IPS DF 19.7 (cell line): ENCODE measurements at places on chromosomes 16 and 17.

- DNase-seq, result no peak
Measured at GRCh38 chr17:17704931-17705330, 23.7 kb downstream of the RAI1 start.

DNA sequence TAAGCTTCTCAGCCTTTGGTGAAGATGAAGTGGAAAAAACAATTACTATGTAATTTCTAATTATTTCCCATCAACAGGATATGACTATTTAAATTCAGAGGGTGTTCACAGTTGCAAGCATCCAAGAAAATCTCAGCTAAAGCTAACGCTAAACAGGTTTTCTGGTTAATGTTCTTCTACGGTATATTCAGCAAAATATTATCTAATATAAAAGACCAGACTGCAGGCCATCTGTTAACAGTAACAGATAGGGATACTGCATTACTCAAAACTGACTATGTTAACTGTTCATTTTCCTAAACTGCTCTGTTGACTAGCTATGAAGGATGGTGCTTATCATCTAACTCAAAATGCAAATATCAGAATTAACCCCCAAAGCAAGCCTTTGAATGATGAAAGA lies 32.8 kb downstream of the GLG1 start:
- no peak for DNase-seq

DNA sequence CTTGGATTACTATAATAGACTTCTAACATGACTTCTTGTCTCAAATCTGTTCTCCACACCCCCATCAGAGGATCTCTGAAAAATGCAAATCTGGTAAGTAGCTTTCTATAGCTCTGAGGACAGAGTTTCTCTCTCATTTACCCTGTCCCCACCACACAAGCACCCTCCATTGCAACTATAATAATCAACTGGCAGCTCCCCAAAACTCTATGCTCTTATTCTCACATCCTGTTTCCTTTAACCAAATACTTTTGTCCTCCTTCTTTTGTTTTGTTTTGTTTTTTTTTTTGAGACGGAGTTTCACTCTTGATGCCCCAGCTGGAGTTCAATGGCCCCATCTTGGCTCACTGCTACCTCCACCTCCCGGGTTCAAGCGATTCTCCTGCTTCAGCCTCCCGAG lies 73.4 kb downstream of the HELZ start:
- no peak for DNase-seq

DNA sequence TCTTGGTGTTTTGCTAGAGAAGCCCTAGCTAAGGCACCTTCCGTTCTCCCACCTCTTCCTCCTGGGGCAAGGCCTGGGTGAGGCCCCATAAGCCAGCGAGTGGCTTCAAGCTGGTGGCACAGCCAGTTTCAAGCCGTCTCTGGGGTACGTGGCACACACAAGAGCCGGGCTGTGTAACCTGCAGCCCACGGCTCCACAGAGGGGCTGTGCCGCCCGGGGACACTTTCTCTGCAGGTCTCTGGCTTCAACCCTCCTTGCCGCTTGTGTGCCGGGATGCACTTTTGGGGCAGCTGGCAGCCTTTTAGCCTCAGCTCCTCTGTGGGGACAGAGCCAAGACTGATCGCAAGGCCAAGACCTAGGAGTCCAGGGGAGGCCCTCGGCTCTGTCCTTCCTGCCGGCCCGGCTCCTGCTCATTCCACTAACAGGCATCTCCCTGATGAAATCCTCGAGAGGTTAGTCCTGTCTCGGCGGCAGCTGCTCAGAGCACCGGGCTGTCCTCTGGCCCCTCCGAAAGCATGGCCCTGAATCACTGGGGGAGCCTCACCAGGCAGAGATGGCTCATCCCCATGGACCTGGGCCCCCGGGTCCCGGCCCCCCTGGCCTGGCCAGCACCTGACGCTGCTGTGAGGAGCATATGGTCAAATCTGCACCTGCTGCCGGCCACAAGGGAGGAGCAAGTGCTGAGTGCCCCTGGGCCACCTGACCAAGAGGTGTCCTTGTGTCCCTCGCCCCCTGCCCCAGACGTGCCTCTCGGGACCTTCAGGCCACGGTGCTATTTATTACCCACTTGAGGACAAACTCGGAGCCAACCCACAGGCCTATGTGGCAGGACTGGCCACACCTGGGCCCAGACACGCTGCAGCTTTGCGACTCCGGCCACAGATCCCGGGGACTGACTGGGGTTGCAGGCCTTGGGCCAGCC lies 98.5 kb downstream of the METRNL start:
- DNase-seq, result no peak

GRCh38 chr17:21162394-21162775 lies 35.6 kb downstream of the DHRS7B start:
- DNase-seq, result no peak

- no peak for DNase-seq
Measured at GRCh38 chr16:66266436-66267291, 99.8 kb upstream of the CDH5 start.

DNA sequence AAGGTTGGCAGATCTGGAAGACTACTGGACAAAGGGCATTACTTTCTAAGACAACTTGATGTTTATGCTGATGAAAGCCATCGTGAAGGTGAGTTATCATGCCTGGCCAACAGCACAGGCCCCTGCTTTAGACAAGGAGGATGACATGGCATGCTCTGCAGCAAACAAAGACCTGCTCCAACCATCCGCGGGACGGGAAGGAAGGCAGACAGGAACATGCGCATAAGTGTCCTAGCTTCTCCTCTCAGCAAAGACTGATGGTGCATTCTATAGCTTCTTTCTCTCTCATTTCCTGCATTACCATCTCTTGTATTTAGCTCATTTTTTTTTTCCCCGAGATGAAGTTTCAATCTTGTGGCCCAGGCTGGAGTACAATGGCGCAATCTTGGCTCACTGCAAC lies 5.4 kb downstream of the NPLOC4 start:
- no peak for DNase-seq

DNA sequence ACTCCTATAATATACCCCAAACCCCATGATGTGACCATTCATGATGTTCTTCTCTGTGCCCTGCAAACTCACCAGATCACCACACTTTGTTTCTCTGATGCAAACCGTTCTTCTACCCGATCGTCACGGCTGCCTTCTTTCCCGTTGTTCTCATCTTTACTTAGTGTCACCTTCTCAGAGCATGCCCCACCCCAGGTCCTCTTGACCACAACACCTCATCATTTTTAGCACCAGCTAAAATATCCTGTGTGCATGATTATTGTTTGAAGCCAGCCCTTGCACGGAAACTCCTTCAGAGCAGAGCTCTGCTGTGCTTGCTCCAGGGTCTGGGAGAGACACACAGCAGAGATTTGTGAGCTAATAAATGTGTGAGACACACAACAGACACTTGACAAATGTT lies 38.9 kb upstream of the CREBBP start:
- no peak for DNase-seq

GRCh38 chr17:17603178-17603894 lies 11.8 kb upstream of the PEMT start:
- DNase-seq, result no peak

DNA sequence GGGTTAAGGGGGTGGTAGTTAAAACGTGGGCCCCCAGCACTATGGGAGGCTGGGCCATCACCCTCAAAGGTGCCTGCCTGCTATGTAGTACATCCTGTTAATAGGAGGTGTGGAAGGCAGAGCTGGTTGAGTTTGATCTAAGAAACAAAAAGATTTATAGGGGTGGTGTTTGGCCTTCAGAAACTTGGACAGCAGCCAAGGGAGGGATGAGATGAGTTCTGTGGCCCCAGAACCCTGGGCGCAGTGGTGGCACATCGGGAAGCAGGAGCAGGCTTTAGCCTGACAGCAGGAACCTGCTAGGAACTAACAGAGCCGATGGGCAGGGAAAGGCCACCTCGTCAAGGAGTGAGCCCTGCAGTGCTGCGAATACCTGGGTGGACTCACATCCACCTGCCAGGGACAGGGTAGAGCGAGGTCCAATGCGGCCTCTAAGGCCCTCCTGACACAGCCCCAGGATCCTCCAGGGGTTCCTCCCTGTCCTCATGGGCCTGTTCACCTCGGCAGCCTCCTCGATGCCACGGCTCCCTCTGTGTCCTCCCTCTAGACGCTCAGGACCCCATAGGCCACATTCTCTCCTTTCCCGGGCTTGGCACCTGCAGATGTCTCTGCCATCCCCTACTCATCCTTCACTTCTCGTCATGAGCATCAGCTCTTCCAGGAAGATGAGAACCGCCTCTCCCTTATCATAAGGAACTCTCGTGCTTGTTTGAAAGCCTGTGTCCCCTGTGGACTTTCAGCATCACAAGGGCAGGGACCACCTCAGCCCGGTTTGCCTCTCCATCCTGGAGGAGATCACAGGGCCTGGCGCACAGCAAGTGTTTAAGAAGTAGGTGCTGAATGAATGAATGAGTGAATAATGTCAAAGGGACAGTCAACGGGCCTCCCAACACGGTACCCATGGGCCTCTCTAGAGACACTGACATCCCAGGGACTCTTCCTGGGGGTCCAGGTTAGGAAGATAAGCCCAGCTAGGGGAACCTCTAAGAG lies 103.5 kb upstream of the TNRC6C start:
- no peak for DNase-seq

- no peak for DNase-seq
Measured at GRCh38 chr16:53064081-53064578, 9.3 kb downstream of the CHD9 start.

DNA sequence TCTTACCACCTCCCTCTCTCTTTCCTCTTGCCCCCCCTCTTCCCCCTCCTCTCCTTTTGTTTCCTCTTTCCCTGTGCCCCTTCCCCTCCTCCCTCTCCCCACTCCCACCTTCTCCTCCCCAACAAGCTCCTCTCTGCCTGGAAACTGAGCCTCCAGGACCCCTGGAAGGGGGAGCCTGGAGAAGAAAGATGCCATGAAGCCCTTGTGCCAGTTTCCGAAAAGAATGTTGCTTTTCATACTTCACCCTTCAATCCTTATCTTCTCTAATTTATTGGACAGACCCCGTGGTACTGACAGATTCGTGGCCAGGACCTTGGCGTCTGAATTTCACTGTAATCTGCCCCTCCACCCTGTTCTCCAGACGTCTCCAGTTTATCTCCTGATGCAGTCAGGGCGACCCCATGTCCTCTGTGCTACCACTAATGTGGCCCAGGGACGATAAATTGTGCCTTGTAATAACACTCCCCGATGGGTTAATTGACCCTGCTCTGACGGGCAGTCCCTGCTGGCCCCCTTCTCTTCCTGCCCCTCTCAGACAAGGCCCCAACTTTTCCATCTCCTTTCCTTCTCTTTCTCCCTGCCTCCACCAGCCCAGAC lies 138.4 kb upstream of the GSE1 start:
- no peak for DNase-seq

GRCh38 chr17:46035112-46035818 lies 36.2 kb downstream of the STH start:
- DNase-seq, result no peak

- no peak for DNase-seq
Measured at GRCh38 chr16:67672739-67673662, 6.4 kb downstream of the C16orf86 start.

- no peak for DNase-seq
Measured at GRCh38 chr16:11342021-11342855, 3.0 kb upstream of the RMI2 start.

DNA sequence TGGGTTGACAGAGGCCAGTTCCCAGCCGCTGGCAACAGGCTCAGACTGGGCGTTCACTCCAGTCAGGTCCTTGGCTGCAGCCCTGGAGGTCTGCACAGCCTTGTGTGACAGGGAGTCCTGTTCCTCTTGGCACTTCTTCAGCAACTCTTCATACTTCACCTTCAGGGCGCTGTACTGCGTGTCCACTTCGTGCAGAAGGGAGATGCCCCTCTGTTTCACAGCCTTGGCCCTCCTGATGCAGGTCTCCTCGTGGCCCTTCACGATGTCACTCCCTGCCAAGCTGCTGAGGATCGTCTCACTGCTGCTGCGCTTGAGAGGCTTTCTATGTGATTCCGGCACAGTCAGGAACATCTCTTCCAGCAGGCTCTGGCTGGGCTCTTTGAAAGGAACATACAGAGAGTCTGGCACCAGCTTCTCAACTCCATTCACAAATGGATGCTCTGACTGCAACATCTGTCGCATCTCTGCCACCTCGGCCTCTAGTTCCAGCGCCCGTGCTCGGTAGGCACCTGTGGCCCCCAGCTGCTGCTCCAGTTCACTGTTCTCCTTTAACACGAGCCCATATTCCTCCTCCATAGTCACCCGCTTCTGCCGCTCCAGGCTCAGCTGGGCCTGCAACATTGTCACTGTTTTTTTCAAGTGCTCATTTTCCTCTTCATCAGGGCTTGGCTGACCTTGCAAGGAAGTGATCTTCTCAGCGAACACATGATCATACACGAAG lies 27.2 kb downstream of the CDR2 start:
- DNase-seq, result no peak

DNA sequence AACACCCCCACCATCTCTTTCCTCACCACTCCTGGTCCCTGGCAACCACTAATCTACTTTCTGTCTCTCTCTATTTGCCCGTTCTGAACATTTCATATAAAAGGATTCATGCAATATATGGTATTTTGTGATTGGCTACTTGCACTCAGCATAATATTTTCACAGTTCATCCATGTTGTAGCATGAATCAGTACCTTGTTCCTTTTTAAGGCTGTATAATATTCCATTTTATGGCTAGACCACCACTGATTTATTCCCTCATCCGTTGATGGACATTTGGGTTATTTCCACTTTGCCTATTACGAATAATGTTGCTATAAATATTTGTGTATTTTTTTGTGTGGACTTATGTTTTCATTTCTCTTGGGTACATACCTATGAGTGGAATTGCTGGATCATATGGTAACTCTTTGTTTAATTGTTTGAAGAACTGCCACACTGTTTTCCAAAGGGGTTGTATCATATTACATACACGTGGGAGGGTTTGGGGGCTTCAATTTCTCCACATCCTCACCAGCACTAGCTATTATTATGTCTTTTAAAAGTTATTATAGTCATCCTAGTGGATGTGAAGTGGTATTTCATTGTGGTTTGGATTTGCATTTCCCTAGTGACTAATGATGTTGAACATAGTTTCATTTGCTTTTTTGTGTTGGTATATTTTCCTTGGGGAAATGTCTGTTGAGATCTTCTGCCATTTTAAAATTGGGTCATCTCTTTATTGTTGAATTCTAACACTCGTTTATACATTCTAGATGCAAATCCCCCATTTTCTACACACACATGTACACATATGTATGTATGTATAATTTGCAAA lies 26.3 kb downstream of the SEC14L5 start:
- DNase-seq, result no peak

DNA sequence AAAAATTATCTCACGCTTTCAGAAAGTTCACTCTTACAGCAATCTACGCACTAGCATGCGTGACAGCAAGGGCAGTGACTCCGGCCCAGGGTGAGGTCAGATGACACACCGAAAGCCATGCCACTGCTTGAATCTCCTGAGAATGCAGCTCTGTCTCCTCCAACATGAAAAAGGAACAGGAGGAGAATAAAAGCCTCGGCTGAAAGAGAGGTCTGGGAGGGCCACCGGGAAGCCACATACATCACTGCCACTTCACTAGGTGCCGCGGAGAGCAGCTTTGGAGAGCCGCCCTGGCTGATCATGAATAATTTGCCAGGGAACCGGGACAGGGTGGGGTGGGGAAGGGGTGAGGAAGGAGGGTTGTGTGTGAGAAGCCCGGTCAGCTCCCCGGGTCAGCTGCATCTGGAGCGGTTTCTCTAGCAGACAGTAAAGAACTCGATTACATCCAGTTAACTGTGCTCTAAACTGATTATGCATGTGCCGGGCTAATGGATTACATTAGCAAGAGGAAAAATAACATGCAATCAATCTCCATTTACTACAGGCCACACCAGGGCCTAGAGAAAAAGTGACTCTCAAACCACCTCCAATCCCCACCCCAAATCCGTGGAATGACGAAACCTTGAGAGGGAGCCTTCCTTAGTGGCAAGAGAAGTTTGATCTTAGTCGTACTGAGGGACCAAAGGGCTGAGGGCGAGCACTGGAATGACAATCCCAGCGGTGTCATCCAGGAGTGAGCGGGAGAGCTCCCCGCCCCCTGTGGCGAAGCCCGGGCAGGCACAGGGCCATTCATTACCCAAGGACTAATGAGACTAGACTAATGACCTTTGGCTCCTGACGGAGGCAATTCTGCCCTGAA lies 100.3 kb downstream of the ZFHX3 start:
- no peak for DNase-seq
